ENCODE measurements at places on chromosomes 1 and 21.
A peak's percentile ranks its signal among the peaks of the same experiment; 100 is the strongest.

DNA sequence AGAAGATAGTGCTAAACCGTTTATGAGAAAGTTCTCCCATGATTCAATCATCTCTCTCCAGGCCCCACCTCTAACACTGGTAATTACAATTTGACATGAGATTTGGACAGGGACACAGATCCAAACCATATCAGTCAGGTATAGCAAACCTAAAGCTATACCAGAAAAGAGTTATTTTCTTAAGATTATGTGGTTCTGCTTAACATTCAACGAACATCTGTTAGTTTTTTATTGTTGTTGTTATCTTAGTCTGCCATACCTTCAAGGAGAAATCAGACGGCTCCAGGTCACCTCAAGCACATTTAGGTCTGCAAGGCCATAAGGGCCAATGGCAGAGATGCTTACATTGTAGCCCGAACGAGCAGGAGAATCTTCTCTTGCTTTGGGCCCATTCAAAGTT, 89.5 kb upstream of the ETV3 start:
- DNase-seq: no peak

GRCh38 chr1:218828125-218828650, 345.5 kb upstream of the LYPLAL1 start:
- no peak for DNase-seq

DNA sequence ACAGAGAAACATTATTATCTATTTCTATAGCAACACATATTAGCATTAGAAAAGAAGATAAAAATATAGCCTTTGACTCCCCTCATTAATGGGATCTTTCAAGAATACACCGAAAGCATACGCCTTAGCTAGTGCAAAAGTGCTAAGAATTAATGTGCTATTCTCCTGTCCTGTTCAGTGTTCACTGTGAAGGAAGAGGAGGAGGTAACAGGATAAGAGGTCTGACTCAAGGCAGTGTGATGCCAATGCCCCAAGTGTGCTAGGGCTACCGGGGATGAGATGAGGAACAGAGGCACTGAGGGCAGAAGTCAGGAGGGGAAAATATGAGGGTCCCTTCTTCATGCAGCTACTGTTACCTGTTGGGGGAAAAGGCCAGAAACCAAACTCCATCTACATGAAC, 43.5 kb downstream of the USP24 start:
- DNase-seq: no peak

DNA sequence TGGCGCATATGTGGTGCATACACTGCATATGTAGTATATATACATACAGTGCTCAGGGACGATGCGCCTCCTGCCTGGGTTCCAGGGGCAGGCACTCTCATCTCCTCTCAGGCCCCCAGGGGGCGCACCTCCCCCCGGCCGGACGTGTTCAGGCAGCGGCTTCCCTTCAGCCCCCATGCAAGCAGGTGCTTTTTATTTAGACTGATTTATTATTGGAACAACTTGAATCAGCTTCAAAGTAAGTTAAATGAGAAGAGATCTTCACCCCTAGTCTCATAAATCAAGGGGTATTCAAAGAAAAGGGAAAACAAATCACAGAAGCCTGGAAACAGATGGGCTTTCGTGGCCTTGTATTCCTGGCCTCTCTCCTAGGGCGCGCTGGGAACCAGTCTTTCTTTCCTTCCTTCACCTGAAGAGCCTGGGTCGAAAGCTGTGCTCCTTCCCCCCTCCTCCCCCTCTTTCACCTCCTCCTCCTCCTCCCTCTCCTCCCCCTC, 64.6 kb downstream of the UBIAD1 start:
- DNase-seq: peak; percentile 97

- no peak for DNase-seq
Observed at GRCh38 chr1:8472668-8473067, 154.8 kb downstream of the SLC45A1 start.

- DNase-seq: no peak
Observed at GRCh38 chr21:36694593-36695282, 4.2 kb upstream of the SIM2 start.

DNA sequence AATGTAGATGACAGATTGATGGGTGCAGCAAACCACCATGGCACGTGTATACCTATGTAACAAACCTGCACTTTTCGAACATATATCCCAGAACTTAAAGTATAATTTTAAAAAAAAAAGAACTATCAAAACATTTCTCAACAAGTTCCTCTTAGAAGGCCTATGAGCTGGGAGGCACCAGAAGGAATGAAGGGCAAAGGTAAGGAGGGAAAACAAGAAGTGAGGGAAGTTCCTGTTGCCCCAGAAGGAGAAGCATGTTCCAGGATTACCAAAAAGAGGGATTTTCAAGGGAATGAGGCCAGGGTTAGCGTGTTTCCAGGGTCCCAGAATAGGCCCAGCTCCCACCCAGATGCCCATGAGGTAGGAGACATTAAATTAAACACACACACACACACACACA, 361.0 kb downstream of the SETD4 start:
- DNase-seq: no peak

DNA sequence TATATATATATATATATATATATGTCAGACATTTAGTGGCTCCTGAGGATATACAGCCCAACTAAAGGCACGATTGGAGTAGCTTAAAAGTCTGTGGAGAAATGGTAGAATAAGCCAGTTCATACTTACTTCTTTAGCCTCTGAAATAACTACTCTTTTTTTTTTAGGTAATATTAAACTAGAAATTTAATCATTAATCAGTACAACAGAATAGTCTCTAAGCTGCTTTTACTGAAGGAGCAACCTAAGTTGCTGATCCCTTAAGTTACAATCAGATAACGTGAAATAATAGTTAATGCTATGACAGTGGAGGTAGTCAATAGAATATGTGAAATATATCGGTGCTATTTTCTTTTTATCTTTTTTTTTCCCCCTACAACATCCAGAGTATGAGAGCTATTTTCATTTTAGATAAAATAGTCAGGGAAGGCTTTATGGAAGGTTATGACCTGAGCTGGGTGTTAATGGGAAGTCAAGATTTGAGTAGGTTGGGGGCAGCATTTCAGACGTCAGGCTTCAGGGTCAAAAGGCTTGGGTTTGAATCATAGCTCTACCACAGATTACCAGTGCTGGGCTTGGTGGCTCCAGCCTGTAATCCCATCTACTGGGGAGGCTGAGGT, 15.6 kb downstream of the ZMPSTE24 start:
- DNase-seq: no peak

All from NCI-H510A treated with DMSO at 0.1 percent for 48 hours (cell line).